Mucosa of descending colon (tissue), 3 donors: ENCODE measurements at places on chromosomes 1 and 21. TPM values are rescaled to one million over a fixed set of nuclear protein-coding genes. Genes with fewer than 3 reads are reported as not detected.

The RNU1-3 gene
- total RNA-seq: 2,378 TPM

The OR6P1 gene
- total RNA-seq: not detected

The LRRIQ3 gene
- 0.63 TPM for total RNA-seq

The BEND5 gene
- 1.9 TPM for total RNA-seq

The SLC44A5 gene
- 1.6 TPM for total RNA-seq

The KCNJ6 gene
- 0.14 TPM for total RNA-seq

The NOTCH2NLA gene
- total RNA-seq: 35.6 TPM

The C1orf94 gene
- total RNA-seq: not detected

The PCBP3 gene
- total RNA-seq: 18.4 TPM

The GNG4 gene
- 4.6 TPM for total RNA-seq

The NBPF10 gene
- total RNA-seq: 3.5 TPM

The SELENOF gene
- 138 TPM for total RNA-seq

The IGSF9 gene
- 70.8 TPM for total RNA-seq

The GBP4 gene
- total RNA-seq: 7.9 TPM

The RGS18 gene
- 1.7 TPM for total RNA-seq

The TRIM45 gene
- total RNA-seq: 2.0 TPM

The RHCE gene
- total RNA-seq: not detected

The KCNA3 gene
- total RNA-seq: 1.5 TPM

The IGSF5 gene
- total RNA-seq: 0.29 TPM

The IGSF3 gene
- 20.9 TPM for total RNA-seq

The ESRRG gene
- 0.58 TPM for total RNA-seq

The GPR161 gene
- 13.1 TPM for total RNA-seq

The TMEM54 gene
- 426 TPM for total RNA-seq

The OLFML2B gene
- 29.6 TPM for total RNA-seq

The CD1E gene
- total RNA-seq: not detected

The AMY1C gene
- total RNA-seq: not detected

The CELA2B gene
- not detected for total RNA-seq

The OR2AJ1 gene
- not detected for total RNA-seq

The INKA2 gene
- total RNA-seq: 9.8 TPM

The CELSR2 gene
- 2.8 TPM for total RNA-seq

The CACHD1 gene
- 3.7 TPM for total RNA-seq

The ILDR2 gene
- total RNA-seq: 0.52 TPM

The TRIM58 gene
- 1.5 TPM for total RNA-seq

The CD244 gene
- total RNA-seq: 0.96 TPM

The IL23R gene
- 2.5 TPM for total RNA-seq

The RGS16 gene
- total RNA-seq: 1.3 TPM

The DCST2 gene
- 3.3 TPM for total RNA-seq

The ZFP69 gene
- 2.8 TPM for total RNA-seq

The PLEKHO1 gene
- 21.9 TPM for total RNA-seq

The LGALS8 gene
- total RNA-seq: 55.3 TPM

The AQP10 gene
- total RNA-seq: not detected

The FMO1 gene
- total RNA-seq: not detected

The CYP4B1 gene
- total RNA-seq: 5.5 TPM

The FAM72C gene
- total RNA-seq: not detected

The EXO1 gene
- 7.4 TPM for total RNA-seq

The BCL2L15 gene
- 197 TPM for total RNA-seq

The SPRR2D gene
- total RNA-seq: not detected
